ENCODE measurements at places on chromosomes 13 and 19.

DNA sequence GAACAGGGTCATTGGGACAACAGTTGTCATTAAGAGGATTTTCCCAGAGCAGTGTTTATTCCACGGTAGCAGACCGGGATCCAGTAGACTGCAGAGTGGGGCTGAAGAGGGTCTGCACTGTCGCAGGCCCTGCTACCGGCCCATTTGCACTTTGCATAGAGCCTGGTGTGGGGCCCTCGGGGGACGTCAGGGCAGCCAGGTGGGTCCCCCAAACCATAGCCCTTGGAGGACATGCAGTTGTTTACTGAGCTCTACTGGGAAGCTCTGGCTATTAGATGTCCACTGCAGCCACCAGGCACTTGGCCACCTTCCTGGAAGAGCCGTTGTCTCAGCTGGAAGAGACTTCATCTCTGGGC is 45.8 kb downstream of the SLC7A9 start:
- DNase-seq: no peak

DNA sequence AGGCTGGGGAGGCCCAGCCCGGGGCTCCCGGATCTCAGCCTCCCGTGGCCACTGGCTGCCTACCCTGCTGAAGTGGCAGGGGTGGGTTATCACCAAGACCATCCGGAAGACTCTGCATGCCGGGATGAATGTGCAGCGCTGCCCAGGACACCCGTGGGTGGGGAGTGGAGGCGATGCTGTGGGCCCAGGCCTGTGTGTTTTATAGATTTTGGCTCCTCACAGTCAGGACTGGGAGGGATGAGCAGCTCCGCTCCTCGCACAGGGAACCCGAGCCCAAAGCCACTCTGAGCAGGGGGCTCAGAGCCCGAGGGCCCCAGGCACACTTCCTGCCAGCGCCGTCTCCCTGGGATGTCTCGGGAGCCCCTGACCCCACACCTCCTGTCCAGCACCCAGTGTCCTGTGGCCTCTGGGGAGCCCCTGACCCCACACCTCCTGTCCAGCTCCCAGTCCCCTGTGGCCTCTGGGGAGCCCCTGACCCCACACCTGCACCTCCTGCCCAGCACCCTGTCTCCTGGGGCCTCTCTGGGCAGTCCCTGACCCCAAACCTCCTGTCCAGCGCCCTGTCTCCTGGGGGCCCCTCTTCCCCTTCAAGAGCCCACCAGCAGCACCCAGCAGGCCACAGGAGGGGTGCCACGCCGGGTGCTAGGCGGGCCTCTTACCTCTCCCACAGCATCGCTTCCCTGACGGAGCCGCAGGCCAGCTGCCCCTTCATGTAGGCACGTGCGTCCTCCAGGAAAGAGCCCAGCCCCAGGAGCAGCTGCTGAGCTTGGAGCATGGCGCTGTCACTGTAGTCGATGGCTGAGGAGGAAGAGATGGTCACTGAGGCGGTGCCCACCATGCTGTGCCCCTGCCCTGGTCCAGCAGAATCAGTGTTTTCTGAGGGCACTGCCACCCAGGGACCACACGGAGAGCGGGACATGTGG is 31.4 kb downstream of the NAXD start:
- DNase-seq: no peak

GRCh38 chr13:19158006-19158405 is 23.6 kb downstream of the TUBA3C start:
- DNase-seq: no peak

- no peak for DNase-seq
Measured at GRCh38 chr13:28864544-28864943, 44.4 kb downstream of the MTUS2 start.

GRCh38 chr19:47272448-47273312 is 2.0 kb upstream of the INAFM1 start:
- no peak for DNase-seq

- DNase-seq: no peak
Measured at GRCh38 chr19:19742773-19743172, 9.9 kb upstream of the ZNF14 start.

DNA sequence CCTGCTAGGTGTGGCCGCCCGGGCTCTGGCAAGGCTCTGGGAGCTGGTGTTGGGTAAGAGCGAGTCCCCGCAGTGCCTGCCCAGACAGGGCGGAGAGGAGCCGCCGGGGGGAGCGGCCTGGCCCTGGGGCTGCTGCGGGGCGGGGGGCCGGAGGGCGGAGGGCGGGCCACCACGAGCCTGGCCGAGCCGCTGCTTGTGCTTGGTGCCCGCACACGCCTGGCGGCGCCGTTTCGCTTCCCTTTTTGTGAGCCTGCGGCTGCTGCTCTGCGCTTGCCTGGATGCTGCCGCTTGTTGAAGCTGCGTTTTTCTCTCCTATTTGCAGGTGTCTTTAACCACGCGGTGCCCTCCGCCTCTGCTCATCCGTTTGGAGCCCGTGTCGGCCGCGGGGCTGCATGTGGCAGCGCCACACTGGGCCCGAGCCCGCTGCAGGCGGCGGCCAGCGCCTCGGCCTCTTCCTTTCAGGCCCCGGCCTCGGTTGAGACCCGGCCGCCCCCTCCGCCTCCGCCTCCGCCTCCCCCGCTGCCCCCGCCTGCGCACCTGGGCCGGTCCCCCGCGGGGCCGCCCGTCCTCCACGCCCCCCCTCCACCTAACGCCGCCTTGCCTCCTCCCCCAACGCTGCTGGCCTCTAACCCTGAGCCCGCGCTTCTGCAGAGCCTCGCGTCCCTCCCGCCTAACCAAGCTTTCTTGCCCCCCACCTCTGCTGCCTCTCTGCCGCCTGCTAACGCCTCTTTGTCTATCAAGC is 8.5 kb downstream of the PLEKHJ1 start:
- no peak for DNase-seq

- no peak for DNase-seq
Measured at GRCh38 chr13:110323172-110323891, 16.2 kb downstream of the COL4A2 start.

DNA sequence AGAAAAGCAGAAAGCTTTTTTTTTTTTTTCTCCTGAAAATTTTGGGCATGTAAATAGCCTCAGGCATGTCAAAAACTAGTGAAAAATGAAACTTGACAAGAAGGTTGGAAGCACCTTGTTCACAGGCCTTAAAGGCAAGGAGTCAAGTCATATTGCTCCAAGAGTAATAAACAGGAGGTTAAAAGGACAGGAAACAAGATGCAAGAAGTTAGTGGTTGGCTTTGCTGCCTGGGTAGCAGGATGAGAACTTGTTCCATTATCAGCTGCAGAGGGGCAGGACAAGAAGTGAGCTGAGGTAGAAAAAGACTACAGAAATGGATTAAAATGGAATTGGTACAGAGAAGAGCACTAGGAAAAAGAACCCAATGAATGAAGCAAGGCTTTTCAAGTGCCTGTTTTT is 242.6 kb downstream of the DCT start:
- DNase-seq: no peak

DNA sequence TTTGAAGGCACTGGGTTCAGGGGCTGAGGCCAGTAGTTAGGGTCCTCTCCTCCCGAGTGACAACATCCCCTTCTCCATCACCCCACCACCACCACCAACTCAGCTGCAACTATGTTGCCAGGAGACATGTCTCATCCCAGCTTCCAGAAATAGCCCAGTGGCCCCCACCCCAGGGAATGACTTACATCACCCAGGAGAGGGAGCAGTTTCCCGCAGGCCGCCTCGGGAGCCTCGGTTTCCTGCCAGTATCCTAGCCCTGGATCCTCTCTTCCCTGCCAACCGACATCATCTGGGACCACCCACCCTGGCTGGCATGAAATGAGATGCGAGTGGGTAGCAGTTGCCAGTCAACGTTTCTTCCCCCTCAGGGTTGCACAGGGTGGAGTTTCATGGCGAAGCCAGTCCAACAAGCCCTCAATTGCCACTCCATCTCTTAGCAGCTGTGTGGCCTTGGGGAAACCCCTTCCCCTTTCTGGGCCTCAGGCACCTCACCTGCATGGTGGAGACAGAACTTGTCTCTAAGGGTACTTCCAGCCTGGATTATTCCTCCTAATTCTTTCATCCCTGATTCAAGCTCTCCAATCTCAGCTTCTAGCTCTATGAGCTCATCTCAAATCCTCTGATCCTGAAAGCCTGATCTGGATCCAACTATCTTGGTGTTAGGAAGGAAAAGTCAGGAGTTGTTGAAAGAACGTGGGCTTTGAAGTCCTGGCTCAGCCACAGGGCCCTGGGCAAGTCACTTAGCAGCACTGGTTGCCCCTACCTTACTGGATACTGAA is 3.9 kb upstream of the GSK3A start:
- no peak for DNase-seq

- DNase-seq: no peak
Measured at GRCh38 chr13:107450931-107451330, 764.4 kb downstream of the LIG4 start.

DNA sequence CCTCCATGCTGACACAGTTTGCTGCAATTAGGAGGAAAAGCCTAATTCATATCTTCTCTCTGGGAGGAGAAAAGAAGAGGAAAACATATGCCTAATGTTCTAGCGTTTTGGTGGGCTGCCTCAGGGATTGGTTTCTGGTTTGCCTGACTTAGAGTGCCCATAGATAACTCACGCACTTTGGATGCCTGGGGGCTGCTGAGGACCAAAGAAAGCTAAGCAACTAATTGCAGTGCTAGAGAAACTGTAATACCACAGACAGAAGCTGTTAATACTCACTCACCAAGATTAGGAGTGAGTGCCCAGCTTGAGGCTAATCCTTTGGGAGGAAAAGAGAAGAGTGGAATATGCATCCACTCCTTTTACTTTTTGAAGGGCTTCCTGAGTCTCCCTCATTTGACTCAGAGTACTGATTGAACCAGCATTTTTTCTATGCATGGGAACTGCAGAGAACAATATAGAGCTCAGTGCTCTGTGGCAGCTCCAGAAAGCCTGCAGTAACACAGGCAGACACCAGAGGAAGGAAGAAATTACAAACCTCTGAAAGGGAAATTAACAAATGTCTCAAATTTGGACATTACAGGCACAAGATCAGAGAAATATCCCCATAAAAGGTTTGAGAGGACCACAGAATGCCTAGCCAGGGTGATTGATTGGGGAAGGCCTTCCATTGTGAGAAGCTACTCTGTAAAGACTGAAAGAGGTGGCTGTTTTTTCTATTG is 666.4 kb downstream of the OLFM4 start:
- DNase-seq: no peak

DNA sequence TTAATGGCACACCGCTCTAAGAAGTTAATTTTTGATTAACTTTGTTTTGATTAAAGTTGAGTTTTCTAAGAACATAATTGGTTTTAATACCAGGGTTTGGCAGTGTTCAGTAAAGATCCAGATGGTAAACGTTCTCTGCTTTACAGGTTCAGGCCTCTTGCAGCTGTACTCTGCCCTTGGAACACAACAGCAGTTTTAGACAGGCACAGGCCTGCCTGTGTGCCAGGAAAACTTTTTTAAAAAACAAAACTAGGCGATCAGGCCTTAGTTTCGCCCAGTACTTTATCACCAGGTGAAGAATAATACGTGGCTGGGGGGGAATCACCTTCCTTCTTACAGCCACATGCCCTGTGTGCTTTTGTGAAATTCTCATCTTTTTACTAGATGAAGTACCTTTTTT is 38.0 kb upstream of the TEX29 start:
- no peak for DNase-seq
